ENCODE measurements at places on chromosomes 2 and 18.

DNA sequence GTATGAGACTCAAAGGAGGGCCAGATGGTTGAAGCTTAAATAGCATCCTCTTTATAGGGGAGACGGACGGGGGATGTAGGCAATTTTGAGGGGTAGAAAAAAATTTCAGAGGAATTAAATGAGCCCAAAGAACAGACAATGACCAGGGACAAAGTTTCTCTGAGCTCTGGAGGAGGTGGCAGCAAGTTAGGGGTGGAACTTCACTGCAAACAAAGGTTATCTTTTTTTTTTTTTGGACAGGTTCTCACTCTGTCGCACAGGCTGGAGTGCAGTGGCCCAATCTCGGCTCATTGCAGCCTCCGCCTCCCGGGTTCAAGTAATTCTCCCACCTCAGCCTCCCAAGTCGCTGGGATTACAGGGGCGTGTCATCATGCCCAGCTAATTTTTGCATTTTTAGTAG is 195.6 kb downstream of the PDE11A start:
- no peak for DNase-seq

DNA sequence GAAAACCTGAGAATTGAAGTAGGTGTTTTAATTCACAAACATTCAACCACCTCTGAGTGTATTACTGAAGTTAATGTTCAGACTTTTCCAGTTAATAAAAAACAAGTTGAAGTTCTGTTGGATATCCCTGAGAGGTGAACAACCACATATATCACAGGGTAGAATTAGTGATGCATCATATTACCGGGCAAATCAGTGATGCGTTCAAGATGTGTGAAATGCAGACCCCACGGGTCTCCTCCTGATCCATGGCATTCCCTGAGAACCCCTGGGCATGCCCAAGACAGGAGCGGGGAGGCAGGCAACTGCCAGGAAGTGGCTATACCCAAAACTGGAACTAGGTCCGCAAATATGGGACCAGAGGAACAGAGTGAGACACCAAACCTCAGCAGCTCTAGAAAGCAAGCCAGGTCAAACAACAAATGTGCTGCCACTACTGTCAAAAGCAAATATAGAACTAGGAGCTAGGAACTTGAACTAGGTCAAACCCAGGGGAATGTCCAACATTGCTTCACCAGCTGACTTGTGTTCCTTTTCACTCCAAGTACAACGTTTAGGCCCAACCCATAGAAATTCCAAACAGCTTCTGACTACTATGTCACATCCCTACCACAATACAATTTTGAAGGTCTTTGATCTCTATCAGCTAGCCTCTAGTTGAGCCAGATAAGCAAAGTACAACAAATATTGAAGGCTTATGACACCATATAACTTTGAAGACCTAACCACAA is 20.2 kb downstream of the PSTPIP2 start:
- DNase-seq = no peak

DNA sequence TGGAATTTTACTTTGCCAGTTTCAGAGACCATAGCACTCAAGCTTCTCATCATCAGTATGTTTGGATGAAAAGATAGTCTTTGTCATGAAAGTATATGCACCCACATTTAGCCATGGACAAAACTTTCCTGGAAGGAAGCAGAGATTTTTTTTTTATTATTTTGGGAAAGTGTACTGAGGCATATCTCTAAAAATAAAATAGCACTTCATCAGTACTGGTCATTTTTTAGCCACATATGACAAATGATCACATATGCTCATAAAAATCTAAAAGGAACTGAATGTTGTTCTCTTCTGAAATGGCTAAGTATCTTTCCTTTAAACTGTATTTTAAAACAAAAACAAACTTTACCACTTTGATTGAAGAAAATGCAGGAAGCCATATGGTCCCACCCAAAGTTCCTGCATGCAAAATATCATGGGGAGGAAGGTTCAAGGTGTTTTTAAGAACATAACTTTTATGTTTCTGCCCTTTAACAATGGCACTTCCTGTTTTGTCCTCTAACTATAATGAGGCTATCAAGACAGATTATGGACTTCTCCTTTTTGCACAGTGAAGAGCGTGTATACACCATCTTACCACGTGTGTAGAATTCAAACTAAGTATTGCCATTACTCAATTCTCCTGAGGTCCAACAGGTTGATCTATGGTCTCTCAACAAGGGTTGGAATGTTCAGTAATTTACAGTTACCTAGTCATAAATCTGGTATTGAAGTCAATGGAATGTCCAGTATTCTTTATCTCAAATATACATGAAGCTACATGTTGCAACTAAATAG is 77.1 kb upstream of the SLC39A10 start:
- DNase-seq = no peak

- DNase-seq = no peak
Observed at GRCh38 chr2:101698014-101698843, 722 bp downstream of the MAP4K4 start.

GRCh38 chr18:45107425-45107824 is 426.7 kb downstream of the SETBP1 start:
- DNase-seq = no peak

- no peak for DNase-seq
Observed at GRCh38 chr2:46353509-46353908, 56.3 kb downstream of the EPAS1 start.

- no peak for DNase-seq
Observed at GRCh38 chr2:152292991-152293390, 42.0 kb upstream of the FMNL2 start.

- no peak for DNase-seq
Observed at GRCh38 chr2:144520756-144521487, 1.0 kb upstream of the ZEB2 start.

- no peak for DNase-seq
Observed at GRCh38 chr2:118134650-118135049, 46.4 kb downstream of the INSIG2 start.

- DNase-seq = no peak
Observed at GRCh38 chr2:40488927-40489677, 37.2 kb upstream of the SLC8A1 start.

- DNase-seq = no peak
Observed at GRCh38 chr18:54684784-54685183, 93.7 kb downstream of the DYNAP start.

- DNase-seq = peak; percentile 28
Observed at GRCh38 chr2:230664128-230664527, 48.5 kb upstream of the CAB39 start.

- DNase-seq = no peak
Observed at GRCh38 chr18:41128126-41128525, 826.9 kb upstream of the PIK3C3 start.

- no peak for DNase-seq
Observed at GRCh38 chr2:113861740-113862139, 28.1 kb upstream of the ACTR3 start.

GRCh38 chr2:43019536-43020183 is 206.7 kb downstream of the ZFP36L2 start:
- no peak for DNase-seq

DNA sequence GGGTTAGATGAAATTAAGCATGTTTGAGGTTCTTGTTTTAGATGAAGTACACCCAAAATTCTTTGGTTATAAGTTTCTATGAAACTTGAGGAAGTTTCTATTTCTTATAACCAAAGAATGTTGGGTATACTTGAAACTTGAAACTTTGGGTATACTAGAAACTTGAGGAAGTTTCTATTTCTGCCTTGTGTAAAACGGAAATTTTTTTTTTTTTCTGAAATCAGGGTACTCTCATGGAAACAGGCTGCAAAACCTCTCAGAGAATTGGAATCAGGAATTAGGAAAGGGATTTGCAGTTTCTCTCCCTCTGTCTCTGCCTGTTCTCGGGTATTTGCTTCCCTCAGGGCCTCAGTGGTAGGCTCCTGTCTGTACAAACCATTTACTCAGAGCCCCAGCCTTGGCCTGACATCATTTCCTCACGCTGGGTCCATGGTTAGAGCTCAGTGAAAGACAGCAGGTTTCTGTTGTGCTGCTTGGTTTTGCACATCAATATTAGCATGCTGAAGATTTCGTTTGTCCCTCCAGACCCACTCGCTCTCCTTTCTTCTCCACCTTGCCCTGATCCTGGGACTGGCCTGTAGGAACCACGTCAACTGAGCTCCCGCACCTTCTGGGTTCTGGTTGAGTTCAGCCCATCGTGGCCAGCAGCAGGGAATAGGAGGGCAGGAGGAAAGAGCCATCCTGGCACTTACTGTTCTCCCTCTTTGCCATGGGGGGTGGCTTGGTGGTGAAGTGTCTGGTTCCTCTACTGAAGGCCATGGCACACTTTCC is 106.4 kb downstream of the POLR1A start:
- peak; percentile 29 for DNase-seq

- DNase-seq = no peak
Observed at GRCh38 chr2:127588241-127588640, 52.8 kb downstream of the MYO7B start.

GRCh38 chr2:211093743-211094303 is 537.4 kb downstream of the CPS1 start:
- no peak for DNase-seq

DNA sequence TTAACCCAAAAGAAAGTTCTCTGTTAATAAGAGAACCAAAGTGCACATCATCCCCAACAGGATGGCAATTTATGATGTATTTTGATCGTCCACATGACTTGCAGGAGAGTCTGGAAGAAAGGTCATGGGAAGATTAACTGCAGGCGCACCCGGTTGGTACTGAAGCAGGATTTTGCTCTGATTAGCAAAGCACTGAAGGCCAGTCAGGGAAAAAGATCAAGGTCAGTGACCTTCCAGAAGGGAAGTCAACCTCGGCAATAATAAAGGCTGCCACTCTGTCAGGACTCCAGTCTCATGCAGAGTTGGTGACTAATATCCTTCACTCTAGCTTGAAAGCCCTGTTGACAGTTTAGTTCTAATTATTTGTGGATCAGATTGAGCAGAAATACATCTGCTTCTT is 432.7 kb upstream of the RAB12 start:
- no peak for DNase-seq

- no peak for DNase-seq
Observed at GRCh38 chr2:151931756-151932155, 103.5 kb upstream of the ARL5A start.

GRCh38 chr2:197946562-197946961 is 142.2 kb downstream of the PLCL1 start:
- no peak for DNase-seq

DNA sequence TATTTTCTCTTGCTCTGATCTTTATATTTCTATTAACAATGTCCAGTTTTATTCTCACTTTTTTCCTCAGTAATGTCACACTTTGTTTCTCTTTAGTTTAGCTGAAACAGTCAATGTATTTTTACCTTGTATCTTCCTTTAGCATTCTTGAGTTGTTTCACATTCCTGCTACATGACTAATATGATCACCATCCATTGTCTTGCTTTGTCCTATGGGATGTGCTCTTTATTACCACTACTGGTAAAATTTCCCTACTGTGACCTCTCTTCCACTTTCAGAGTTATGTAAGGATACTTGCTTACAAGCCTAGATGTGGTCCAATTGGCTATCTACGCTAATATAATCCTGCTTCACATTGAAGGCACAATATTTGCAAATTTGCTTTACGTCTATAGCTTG is 457.9 kb downstream of the PIK3C3 start:
- DNase-seq = no peak

DNA sequence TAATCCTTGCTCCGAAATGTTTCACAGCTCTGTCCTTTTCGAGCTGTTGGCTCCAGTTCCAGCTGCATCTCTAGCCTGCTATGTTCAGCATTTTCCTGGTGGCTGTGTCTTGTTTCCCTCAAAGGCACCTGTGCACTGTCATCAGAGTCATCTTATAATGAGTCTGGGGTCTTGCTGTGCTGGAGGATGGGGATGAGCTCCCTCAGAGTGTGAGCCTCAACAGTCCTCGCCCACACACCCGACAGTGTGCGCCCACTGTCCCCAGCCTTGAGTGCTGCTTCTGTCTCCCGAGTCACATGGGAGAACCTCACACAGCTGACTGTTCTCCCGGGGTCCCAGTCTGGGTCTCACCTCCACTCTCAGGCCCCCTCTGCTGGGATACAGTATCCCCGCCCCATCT is 25.4 kb downstream of the SPP2 start:
- no peak for DNase-seq

GRCh38 chr2:195146761-195147541 is 510.1 kb upstream of the SLC39A10 start:
- no peak for DNase-seq

Measured in activated T-cell treated with anti-CD3 and anti-CD28 coated beads for 48 hours (primary cell).